ENCODE measurements at places on chromosomes 1 and 21. TPM values are rescaled to one million over a fixed set of nuclear protein-coding genes. Genes with fewer than 3 reads are reported as not detected.
A peak's percentile ranks its signal among the peaks of the same experiment; 100 is the strongest.

GRCh38 chr1:10171995-10172669 is 38.2 kb upstream of the KIF1B start:
- no peak for DNase-seq

GRCh38 chr1:221174330-221174993 is 295.2 kb downstream of the HLX start:
- DNase-seq = peak; percentile 52

DNA sequence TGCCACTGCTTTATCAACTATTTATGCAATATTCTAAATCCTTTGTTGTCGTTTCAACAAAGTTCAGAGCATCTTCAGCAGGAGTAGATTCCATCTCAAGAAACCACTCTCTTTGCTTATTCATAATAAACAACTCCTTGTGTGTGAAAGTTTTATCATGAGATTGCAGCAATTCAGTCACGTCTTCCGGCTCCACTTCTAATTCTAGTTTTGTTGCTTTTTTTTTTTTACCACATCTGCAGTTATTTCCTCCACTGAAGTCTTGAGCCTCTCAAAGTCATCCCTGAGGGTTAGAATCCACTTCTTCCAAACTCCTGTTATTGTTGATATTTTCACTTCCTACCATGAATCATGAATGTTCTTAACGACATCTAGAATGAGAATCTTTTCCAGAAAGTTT is 14.8 kb upstream of the ETS2 start:
- no peak for DNase-seq

The VSIG8 gene
- not detected for total RNA-seq

- DNase-seq = no peak
These were observed 57.0 kb downstream of the MDM4 start for GRCh38 chr1:204572923-204573922.

DNA sequence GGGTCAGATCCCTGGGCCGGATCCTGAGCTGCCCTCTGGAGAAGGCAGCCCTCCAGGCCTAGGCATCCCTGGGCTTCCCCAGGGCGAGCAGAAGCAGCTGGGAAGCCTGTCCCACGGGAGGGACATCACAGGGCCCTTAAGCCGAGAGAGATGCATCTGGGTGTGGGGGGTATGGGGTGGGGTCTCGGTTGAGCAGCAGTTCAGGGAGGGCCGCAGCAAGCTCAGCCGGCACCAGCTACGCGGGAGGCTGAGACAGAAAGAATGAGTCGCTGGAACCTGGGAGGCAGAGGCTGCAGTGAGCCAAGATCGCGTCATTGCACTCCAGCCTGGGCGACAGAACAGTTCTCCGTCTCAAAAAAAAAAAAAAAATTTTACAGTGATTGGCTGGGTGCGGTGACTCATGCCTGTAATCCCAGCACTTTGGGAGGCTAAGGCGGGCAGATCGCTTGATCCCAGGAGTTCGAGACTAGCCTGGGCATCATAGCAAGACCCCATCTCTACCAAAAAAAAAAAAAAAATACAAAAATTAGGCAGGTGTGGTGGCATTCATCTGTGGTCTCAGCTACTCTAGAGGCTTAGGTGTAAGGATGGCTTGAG is 37.7 kb downstream of the RRP1 start:
- no peak for DNase-seq

- DNase-seq = no peak
These were observed 173.4 kb downstream of the TOMM20 start for GRCh38 chr1:234955107-234955731.

DNA sequence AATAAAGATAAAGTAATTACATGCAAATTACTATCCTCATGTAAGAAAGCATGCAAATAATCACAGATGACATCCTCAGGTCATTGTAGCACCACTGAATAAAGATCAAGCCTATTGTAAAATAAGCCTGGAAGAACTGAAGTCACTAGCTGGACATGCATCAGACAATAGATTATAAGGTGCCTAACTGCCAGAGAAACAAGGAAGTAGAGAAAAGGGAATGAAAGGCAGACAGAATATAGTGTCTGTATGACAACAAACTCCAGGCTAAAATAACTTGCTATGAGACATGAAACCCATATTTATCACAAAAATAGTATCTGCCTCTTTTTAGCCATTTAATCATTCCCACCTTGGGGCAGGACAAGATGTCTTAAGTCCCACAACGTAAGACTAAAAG is 108.7 kb downstream of the ENAH start:
- DNase-seq = no peak

DNA sequence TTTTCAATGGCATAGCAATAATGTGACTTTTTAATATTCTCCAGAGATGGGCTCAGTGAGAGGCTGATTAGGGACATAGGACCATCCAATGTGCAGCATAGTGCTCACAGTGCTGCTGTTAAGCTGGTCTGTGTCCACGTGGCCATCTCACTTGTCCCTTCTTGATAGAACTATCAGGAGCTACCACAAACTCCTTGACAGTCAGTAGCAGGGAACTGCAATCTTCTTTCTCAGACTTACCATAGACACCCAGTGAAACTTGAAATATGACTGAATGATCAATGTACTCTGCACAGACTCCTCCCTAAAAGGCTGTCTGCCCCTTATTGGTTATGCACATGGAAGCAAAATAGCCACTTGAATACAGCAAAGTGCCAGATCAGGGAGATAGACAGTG is 64.5 kb upstream of the WARS2 start:
- no peak for DNase-seq

- peak; percentile 22 for DNase-seq
These were observed 36.1 kb upstream of the ST6GALNAC3 start for GRCh38 chr1:76038287-76039004.

DNA sequence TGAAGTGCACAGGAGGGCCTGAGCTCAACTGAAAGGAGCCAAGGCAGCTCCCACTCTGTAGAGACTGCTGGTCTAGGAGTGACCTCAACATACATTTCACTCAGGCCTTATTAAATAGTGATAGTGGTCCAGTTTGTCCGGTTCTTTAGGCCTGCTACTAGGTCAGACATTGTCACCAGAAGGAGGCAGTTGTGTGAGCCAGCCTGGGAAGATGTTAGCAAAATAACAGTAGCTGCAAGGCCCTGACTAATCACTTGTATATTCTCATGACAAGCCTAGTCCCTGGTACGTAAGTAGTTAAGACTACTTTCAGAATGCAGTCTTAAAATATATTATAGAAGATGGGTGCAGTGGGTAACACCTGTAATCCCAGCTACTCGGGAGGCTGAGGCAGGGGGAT is 264.0 kb upstream of the CAMK1G start:
- DNase-seq = no peak

DNA sequence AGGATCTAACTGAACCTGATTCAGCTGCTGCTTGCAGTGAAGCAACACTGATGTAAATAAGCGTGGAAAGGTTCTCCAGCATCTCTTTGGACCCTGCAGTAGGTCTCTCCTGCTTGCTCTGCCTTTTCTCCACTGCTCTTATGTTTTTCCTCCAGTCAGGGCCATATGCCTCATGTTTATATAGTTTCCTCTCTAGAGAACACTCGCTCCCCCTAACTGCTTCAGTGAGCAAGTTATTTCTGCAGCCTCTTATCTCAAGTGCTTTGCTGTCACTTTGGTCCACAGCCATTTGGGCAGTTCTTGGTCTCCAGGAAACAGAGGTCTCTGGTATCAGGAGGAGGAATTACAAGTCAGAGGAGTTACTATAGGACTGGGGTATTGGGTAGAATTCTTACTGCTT is 5.3 kb downstream of the PRUNE1 start:
- no peak for DNase-seq

GRCh38 chr1:8162168-8162567 is 136.1 kb upstream of the ERRFI1 start:
- no peak for DNase-seq

DNA sequence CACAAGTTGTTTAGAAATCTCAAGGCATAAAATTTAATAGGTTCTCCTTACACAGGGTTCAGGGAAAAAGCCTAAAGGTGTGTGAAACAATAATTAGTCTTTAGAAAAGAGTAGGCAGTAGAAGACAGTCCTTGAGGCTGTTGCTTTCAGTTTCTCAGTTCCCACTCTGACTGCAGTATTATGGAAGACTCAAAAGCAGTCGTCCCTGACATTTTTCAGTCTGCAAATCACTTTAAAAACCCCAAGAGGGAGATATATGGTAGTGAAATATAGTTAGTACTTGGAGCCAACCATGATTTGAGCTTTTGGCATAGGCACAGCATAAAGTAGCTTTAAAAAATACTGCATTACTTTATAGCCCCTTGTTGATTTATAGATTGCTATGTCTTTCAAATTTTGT is 299.7 kb downstream of the OLFM3 start:
- peak; percentile 36 for DNase-seq

DNA sequence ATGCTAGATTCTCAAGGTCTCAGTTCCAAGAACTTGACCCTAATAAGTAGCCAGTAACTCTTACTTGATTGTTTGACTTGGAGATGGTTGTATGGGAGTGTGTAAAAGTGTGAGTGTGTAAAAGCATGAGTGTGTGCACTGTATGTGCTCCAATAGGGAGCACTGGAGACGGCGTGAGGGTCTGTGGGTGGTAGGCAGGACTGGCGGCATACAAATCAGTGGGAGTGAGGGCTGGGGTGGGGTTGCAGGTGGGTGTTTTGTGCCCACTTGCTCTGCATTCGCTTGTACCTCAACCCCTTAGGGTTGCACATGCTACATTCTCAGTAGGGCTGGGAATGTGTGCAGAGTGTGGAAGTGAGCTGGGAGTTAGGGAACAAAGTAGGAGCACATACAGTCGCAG is 79.5 kb upstream of the CD34 start:
- no peak for DNase-seq

- no peak for DNase-seq
These were observed 52.4 kb downstream of the SUCO start for GRCh38 chr1:172585348-172585747.

The PRAMEF27 gene
- not detected for total RNA-seq

The TMEM52 gene
- 0.67 TPM for total RNA-seq

The PIAS3 gene
- 16.4 TPM for total RNA-seq

DNA sequence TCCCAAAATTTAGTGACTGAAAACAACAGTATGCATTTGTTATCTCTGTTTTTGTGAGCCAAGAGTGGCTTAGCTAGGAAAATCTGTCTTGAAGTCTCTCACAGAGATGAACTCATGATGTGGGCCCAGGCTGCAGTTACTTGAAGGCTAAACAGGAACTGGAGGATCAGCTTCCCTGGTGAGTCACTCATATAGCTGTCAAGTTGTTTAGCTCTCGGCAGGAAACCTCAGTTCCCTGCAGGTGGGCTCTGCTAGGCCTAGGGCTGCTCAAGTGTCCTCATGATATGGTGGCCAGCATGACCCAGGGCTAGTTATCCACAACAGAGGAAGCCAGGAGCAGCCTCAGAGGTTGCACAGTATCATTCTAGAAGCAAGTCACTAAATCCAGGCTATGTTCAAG is 30.2 kb upstream of the DDX59 start:
- DNase-seq = no peak

DNA sequence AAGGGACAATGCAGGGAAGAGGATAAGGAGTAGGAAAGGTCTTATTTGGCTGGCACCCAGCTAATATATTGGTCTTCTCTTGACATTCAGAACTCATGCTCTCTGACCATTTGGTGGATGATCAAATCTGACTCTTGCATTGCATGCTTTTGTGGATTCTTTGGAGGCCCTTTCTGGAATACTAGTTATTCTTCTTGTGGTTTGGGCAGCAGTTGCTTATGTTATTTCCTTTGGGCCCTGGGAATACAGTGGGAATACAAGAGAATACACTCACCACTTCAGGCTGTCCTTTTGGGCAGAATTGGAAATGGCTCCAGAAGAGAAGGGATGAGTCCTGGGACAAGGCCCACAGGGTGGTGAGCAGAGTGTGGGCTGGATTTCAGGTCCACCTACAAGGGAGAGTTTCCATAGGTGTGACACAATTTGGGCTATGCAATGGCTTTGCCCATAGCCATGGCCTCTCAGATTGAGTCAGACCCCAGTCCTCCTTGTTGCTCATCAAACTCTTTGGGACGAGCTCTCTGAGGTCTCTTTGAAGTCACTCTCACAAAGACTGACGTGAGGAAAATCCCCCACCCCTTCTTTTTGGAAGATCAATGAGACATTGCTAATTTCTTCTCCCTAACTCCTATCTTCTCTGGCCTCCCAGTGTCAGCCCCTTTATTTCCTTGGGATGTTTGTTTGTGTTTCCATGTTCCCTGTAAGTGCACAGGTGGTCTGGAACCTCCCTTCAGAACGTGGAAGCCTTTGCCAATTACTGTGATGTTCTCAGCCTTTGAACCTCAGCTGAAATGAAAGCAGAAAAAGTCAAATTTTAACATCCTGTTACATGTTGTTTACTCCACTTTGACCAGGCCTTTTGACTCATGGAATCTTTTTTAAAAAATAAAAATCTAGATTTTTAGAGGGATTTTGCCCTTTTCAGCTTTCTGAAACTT is 19.4 kb downstream of the HSD11B1 start:
- DNase-seq = no peak

GRCh38 chr1:165644064-165644735 is 13.2 kb downstream of the MGST3 start:
- DNase-seq = no peak

DNA sequence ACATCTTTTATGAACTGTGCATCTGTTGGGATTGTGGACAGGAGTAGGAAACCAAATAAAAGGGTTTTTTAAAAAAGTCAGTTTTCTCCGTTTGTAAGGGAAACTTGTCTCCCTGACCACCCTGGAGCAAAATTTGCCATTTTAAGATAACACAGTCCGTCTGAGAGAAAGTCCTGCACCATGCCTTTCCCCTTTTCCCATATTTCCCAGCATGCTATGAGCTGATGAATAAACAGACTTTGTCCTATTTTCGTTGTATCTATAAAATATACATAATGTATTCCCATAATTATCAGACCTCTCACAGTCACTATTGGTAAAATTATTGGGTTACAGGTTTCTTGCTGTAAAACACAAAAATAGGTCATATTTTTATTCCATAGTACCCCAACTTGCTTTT is 1.7 kb upstream of the AKT3 start:
- no peak for DNase-seq

The OR6P1 gene
- total RNA-seq = not detected

DNA sequence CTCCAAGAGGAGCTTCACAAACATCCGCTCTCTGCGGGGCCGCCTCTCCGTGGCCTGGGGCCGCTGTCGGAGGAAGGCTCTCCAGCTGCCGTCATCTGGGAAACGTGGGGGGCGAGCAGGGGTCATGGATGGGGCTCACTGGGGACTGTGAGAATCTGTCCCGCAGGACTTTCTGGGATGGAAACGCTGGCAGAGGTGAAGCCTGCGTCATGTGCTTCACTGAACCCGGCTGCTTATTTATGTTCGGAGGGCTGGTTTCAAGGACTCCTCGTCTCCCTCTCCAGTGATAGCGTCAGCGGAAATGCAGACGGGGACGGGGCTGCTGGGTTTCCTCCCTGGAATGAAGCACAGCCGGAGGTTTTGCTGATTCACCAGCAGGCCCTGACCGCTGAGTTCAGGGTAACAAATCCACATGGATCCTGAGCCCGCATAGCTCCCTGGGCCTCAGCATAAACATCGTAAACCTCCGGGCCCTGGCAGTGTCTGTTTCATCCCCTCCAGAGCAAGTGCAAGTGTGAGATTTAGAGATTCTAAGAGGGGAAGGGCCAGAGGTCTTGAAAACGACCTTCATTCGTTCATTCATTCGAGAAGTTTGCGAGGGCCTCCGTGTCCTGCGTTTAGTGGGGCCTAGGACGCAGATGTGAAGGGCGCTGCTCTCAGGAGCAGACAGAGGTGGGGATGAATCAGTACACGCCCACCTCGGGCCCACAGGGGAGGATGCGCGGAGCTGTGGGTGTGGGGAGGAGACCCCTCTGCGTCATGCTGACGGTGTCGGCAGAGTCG is 7.0 kb upstream of the POFUT2 start:
- no peak for DNase-seq

The HES2 gene
- 1.1 TPM for total RNA-seq
